ENCODE measurements at places on chromosomes 5 and 9.

- DNase-seq, result peak; percentile 35
Observed at GRCh38 chr9:27033815-27034403, 28.4 kb upstream of the LRRC19 start.

GRCh38 chr5:114782869-114783268 lies 386.8 kb downstream of the TRIM36 start:
- DNase-seq, result no peak

DNA sequence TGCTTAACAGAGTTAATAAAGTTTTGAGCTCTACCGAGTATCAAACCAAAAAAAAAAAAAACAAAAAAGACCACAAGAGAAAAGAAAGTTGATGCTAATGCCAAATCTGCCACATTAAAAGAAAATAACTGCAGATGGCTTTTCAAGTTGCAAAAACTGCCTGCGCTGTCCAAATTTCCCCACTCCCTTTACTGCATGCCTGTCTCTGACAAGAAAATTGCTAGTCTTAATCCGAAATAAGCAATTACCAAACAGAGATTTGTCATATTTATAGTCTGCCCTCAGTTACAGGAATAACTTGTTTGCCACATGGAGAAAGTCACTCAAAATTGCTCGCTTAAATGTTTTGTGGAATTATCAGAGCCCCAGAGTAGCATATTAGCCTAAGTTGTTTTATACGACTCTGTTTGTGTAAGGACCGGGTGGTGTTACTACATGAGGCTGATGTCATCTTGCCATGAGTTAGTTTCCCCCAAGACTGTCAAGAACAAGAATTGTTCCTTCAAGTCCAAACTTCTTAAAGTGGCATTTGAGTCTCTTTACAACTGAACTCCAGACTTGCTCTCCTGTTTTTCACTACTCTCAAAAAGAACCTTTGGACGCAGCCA lies 160.9 kb downstream of the CEP120 start:
- no peak for DNase-seq

- DNase-seq, result no peak
Observed at GRCh38 chr5:32255540-32255900, 57.2 kb downstream of the MTMR12 start.

DNA sequence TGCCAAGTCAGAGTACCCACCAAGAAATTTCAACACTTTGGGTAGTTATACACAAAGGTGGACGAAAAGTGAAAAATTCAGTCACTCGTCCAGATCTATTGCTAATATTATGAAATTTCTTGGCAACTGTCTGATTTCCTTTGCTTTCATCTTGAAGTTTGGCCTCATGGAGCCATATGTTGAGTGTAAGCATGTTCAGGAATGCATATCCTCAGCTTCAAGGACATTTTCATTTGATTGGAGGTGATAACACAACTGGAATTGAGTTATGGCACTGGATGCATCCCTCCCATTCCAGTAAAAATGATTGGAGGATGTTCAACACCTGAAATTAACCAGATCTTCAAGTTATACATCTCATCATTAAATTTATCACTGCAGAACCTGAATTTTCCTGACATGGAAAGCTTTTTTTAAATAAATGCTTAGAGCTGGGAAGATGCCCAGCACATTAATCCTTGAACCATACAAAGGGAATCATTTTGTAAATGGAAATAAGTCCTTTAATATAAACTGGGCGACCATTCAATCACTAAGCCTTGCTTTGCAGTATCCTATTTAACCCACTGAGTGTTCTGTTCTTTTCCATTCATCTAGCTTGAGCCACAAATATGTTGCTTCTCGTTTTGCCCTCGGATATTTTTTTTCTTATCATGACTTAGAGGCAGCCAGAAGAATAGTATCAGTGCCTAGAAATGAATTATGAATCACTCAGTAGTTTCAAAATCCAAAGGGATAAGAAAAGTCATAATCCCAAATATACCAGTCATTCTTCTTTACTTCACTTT lies 273.7 kb upstream of the PIK3R1 start:
- DNase-seq, result no peak

GRCh38 chr5:39063037-39063436 lies 11.2 kb downstream of the RICTOR start:
- DNase-seq, result no peak

- no peak for DNase-seq
Observed at GRCh38 chr5:33501899-33502298, 61.1 kb downstream of the TARS1 start.

- DNase-seq, result no peak
Observed at GRCh38 chr5:171386006-171386671, 1.5 kb upstream of the NPM1 start.

DNA sequence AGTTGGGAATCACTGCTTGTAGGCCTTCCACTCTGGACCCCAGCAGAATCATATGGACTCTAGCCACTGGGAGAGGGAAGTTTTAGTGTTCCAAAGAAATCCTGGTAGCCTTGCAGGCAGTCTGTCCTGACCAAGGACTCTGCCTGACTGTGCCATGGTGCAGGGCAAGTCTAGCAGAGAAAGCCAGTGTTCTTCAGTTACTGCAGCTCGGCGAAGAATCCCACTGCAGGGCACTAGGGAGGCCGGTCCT lies 20.3 kb upstream of the MATR3 start:
- no peak for DNase-seq

GRCh38 chr9:72982146-72982799 lies 29.4 kb upstream of the ALDH1A1 start:
- no peak for DNase-seq

DNA sequence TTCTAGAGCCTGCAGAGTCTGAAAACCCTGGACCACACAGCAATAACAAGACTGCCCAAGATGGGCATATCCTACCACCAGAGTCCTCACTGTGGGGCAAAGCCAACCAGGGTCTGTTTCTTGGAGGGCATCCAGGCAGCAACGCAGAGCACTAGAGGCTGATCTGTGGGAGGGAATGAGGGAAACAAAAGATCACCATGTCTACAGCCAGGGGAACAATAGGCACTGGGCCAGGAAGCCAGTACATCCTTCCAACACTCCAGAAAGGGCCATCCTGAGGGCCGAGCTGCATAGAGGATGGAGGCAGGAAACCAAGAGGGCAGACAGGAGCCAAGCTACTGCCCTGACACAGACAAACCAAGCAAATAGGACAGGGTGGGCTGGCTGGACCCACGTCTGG lies 416.1 kb upstream of the IRX4 start:
- DNase-seq, result no peak

- DNase-seq, result no peak
Observed at GRCh38 chr9:112252194-112252593, 77.1 kb upstream of the SUSD1 start.

DNA sequence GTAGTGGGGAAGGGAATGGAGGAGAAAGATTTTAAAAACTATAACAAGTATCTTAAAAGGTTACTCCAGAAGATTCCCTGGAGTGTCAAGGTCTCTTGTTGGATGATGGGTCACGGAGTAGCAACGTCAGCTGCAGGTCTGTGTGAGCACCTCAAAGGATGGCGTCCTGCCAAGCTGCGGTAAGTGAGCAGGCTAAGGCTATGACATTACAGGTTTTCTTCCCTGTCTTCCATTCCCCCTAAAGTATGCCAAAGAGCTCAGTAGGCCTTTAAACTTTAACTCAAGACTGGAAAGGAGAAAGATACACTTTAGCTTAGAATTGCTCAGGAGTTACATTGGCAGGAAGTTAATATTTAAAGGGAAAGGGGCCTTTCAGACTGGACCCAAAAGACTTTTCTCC lies 17.5 kb downstream of the SPOCK1 start:
- DNase-seq, result no peak

GRCh38 chr5:112787896-112788295 lies 50.2 kb downstream of the APC start:
- no peak for DNase-seq

DNA sequence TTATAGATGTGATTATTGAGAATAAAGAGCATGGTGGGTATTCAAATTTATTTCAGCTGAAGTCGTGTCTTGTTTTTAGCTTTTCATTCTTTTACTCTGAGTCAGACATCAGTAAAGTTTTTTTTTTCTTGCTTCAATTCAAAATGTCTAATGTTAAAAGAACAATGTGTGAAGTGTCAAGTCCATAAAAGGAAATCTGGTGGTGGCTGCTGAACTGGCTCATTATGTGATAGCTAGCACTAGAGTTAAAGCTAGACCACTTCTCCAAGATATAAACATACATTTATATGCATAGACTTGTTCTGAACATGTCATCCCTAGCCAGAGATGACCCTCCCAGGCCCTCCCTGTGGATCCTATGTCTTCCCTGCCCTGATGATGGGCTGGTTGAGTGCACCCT lies 338.3 kb downstream of the RAB3C start:
- DNase-seq, result no peak

- peak; percentile 9 for DNase-seq
Observed at GRCh38 chr5:134554319-134555222, 29.1 kb downstream of the JADE2 start.

DNA sequence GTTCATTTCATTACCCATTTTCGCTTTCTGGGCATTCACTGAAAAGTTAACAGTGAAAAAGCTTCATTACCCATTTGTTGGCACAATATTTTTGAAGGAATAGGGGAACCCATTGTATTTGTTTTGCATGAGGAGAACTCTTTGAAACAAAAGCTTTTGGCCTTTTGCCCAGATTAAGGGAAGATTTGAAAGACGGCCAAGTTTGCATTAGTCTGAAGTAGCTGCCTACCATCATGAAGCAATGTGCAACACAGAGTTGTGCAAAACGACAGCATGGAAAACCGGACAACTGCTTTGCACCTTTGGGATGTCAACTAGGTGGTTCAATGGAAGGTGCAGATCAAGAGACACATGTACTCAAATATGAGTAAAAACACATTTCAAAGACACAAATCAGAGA lies 84.9 kb downstream of the TRPM3 start:
- no peak for DNase-seq

- DNase-seq, result no peak
Observed at GRCh38 chr9:89277454-89277853, 33.5 kb upstream of the CKS2 start.

DNA sequence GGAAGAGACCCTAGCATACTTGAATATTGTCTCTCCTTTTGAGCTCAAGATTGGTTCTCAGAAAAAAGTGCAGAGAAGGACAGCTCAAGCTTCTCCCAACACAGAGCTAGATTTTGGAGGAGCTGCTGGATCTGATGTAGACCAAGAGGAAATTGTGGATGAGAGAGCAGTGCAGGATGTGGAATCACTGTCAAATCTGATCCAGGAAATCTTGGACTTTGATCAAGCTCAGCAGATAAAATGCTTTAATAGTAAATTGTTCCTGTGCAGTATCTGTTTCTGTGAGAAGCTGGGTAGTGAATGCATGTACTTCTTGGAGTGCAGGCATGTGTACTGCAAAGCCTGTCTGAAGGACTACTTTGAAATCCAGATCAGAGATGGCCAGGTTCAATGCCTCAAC lies 9.5 kb downstream of the RNF14 start:
- DNase-seq, result no peak

GRCh38 chr5:159638954-159639559 lies 277.2 kb upstream of the ADRA1B start:
- DNase-seq, result no peak

DNA sequence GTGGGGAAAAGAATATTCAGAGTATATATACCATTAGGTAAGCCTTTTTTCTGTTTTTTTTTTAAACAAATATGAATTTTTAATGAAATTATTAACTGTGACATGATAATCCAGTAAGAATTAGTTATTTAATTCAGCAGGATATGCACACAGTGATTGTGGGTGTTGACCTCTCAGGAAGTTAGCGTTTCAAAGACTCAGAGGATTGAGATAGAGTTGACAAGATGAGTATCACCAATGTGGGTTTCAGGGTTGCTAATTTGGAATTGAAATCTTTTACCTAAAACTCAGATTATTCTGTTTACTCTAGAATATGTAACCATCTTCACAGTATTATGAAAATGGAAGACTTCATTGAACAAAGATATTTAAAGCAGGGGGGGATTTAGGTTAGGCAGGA lies 56.2 kb downstream of the FOCAD start:
- no peak for DNase-seq

DNA sequence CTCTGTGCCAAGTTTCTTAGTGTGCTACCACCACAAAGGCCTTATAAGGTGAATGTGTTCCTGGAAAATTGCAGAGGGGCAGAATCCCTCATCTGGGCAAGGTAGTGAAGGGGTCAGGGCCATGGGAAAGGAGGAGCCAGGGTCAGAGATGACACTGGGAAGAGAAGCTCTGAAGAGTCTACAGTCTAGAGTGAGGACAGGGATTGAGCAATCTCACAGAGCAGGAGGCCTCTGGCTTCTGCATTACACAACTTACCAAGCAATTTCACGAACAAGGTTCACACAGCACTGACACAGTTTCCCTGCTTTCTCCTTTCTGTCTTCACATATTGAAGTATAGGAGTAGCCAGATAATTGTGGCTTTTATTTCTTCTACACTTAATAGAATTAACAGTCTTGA lies 24.5 kb upstream of the IDNK start:
- DNase-seq, result no peak

- DNase-seq, result no peak
Observed at GRCh38 chr9:89935115-89935514, 330.3 kb downstream of the GADD45G start.

DNA sequence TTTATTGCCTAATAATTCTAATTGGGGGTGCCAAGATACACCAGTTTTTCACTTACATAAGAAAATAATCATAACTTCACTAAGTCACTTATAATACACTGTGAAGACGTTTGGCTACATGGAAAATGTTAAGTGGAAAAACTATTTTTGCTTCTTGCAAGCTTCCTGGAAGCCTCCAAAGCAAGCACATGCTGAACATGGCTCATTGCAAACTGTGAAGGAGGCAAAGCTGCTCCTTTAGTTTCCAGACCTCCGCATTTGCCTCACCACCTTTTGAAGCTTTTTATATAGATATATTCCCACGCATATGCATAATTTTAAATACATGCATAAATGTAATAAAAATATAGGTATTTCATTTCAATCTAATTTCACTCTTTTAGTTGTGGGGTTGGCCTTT lies 285.6 kb upstream of the PRDM9 start:
- DNase-seq, result no peak

GRCh38 chr5:142296914-142297417 lies 27.9 kb downstream of the SPRY4 start:
- no peak for DNase-seq

DNA sequence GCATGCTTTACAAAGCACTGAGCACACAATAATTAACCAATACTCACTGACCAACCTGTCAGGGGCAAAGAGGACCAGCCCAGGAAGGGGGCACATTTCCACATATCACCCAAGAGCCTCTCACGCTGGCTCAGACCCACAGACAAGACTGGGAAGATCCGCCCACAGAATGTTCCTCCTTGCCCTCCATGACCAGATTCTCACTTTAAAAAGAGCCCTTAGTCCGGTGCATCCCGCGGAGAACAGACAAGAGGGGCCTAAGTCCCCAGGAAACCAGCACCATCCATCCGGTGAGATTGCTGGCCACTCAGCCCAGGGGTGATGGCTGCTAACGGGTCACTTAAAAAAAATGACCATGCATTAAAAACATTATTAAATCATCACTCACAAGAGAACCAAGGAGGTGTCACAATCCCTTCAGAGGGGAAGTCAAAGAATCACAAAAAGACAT lies 32.9 kb downstream of the SEMA4D start:
- no peak for DNase-seq

GRCh38 chr9:76772686-76773445 lies 8.6 kb downstream of the PCA3 start:
- no peak for DNase-seq

Data from NCI-H526 treated with DMSO at 0.1 percent for 48 hours (cell line).